ENCODE measurements at places on chromosomes 4 and X.
A peak's percentile ranks its signal among the peaks of the same experiment; 100 is the strongest.

- no peak for DNase-seq
Measured at GRCh38 chr4:119490335-119490734, 138.3 kb downstream of the PDE5A start.

DNA sequence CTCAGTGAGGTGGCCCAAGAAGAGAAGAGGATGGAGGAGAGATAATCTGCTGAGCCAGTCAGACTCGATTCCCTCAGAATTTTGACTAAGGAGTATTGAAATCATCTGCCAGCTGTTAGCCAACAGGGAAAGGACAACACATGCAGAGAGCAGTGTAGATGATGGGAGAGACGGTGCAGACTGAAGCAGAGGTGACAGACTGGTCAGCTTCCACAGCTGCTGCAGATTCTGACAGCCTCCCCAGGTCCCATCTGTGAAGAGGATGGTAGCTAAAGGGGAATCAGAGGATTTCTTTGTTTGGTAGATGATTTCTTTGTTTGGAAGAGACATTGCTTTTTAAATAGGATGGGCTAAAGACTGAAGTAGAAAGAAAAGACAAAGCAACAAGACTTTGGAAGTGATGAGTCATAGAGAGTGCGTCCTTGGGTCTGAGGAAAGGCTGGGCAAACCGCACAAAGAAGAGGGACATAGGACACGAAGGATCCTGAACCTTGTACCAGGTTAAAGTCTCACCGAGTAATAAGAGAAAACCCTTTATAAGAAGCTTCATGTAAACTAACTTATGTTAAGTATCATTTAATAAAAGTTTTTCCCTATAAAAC is 27.6 kb downstream of the INTU start:
- no peak for DNase-seq

DNA sequence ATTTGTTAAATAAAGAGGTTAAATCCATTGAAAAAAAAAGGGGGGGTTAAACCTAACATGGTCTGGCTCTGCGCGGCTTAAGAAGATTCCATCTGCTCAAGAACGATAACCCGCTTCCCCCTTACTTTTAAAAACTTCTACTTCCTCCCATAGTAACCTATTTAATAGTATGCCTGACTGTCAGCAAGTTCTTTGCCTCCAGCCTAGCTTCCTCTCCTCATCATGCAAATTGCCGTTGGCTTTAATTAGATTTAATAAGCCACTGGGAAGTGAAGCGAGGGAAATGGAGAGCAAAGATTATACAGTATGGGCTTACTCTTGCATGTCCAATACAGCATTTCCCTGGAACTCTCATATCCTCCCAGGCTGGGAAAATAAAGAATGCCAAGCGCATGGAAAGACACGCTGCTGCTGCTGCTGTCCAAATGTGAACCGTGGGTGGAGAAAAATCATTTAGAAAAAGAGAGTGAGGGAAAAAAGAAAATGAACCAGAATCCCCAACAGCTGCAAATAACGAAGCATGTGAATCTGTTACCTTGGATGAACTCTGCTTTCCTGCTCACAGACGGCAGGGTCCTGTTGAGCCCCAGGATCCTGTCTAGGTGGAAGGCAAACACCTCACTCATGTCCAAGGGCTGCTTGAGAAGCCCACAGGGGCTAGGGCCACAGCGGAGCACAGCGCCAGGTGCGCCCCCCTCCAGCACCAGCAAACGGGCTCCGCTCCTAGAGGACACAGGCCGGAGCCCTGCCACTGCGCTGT is 2.7 kb downstream of the GASK1B start:
- DNase-seq = no peak

DNA sequence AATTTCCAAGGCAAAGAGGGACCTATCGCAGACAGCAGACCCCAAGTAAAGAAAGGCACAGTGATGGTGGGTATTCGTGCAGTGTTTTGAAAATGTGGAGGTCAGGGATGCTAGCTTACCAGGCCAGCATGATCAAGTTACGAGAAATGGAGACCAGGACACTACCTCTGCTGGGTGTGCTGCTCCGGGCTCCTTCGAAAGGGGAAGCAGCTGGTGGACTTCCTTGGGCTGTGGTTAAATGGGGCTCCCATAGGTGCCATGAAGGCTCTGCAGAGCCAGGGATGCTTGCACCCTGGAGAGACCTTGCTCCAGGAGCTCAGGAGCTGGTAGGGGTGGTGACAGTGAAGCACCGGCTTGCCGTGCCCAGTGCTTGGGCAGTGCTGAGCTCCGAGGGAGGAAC is 68.8 kb downstream of the TBL1X start:
- no peak for DNase-seq

- no peak for DNase-seq
Measured at GRCh38 chr4:133903029-133903428, 298.6 kb downstream of the PABPC4L start.

DNA sequence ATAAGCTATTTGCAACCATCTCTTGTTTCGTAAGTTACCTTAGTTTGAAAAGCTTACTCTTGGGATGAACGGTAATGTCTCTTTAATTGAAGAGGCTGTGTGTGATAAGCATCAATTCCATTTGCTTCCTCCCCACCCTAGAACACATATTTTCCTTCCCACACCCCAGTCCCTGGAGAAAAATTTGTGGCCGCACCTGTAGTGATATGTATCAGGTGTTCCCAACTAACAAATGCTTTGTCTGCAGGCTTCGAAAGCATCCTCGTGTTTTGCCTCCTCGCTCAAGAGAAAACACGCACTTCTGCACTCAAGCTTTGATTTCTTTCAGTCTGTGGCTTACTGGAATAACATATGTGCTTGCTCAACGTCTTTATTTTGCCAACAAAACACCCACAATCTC is 143.8 kb upstream of the OTUD4 start:
- no peak for DNase-seq

GRCh38 chr4:38283724-38284123 is 323.5 kb downstream of the PTTG2 start:
- DNase-seq = no peak

DNA sequence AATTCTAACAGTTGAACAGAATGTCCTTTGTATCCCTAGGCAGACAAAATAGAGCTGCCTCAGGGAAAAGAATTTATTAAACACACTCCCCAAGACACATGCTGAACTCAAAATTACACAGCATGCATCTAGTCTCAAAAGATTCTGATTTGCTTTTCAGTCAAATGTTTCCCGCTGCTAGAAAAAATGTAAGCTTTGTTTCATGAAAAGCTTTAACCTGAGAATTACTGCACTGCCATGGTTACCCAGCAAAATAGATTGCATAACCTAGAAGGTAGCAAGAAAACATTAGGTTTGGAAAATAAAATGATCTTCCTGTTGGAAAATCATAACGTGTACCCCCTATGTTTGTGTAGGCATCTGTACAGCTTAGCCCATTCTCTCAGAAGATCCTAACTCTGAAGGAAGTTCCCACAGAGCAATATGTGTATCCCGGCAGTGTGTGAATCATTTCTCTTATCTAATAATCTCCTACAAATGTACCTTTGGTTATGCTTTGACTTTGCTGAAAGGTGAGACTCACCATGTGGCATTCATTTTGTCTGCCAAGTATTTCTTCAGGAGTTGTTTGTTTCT is 646.9 kb downstream of the STPG2 start:
- no peak for DNase-seq

- DNase-seq = no peak
Measured at GRCh38 chrX:1111601-1112300, 100.7 kb downstream of the CRLF2 start.

DNA sequence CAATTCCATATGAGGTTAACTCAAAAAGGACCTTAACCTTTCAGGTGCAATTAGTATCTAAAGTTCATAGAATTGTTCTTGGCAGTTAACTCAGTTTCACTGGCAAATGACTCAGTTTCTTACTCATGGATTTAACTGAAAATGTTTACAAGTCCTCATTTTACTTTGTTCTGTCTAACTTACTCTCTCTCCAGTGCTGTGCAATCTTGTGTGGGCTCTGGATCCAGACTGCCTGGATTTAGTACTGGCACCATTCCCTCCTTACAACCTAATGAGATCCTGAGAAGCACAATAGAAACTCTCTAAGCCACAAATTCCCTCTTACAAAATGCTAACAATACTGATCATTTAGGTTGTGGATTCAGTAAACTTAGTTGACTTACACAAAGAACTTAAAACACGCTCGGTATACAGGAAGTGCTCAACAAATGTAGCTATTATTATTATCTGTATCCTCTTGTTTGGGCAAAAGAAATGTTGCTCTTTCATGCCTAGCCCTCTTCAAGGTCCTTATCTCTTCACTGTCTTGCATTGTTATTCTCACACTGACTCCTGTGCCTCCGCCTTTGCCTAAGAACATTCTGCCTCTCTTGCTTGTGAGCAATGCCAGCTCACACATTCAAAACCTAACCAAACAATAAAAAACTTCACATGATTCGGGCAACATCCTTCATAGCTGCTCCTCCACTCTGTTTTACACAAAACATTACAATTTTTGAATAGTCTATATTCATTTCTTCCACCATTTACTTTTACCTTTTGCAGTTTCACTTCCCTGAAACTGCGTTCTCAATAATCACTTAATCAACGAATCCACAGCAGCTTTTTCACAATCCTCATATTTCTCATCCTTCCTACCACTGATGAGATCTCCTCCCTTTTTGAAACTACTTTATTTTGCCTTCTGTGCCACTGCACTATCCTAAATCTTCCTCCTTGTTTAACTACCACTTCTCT is 91.8 kb downstream of the PDE5A start:
- no peak for DNase-seq

- DNase-seq = peak; percentile 66
Measured at GRCh38 chrX:107776649-107777535, 641 bp upstream of the NCBP2L start.

DNA sequence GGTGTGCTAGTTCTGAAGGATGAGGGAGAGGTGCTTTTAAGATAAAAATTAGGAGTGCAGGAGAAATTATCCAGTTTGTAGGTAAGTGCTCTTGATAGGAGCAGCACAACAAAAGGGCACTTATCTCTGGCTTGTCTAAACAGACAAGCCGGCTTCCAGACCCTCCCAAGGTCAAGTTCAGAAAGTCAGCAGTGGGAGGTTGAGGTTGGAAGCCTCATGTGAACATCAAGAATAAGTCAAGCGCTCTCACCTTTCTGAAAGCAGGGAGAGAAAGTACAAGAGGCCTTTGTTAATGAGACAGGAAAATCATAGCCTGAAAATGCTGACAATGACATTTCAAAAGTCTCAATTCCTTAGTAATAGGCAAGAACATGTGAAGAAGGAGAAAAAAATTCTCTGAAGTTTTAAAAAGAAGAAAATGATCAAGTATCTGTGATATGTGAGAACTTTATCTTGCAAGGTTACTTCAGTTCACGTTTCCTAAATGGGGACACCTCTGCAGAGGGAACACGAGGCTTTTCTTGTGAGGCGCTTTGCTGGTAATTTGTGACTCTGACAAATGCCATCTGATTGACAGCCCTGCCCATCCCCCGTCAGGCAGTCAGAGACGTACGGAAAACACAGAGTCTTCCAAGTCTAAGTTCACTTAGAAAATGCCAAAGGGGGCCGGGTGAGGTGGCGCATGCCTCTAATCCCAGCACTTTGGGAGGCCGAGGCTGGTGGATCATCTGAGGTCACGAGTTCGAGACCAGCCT is 62.2 kb downstream of the TIGD2 start:
- DNase-seq = no peak

Data from bone marrow (tissue), 2 donors.